ENCODE measurements at places on chromosomes 7 and 10.

- no peak for DNase-seq
- H3K4me1 ChIP-seq = no peaks in the 10 kb centered on the region
- no peak overlapping the region for H3K27ac ChIP-seq
- H3K27me3 ChIP-seq = no peaks in the 10 kb centered on the region
- H3K4me3 ChIP-seq = no peak overlapping the region
- no peaks in the 10 kb centered on the region for H3K36me3 ChIP-seq
Measured at GRCh38 chr7:17061443-17061842, 179.7 kb upstream of the AGR3 start.

- DNase-seq = no peak
- no peak overlapping the region for H3K4me3 ChIP-seq
- H3K27me3 ChIP-seq = no peaks in the 10 kb centered on the region
Measured at GRCh38 chr7:104838537-104839299, 175.3 kb upstream of the KMT2E start.

- peaks cover 48% of the 10 kb centered on the region for H3K4me1 ChIP-seq
- H3K27ac ChIP-seq = peak overlapping the region; percentile 10
- no peak overlapping the region for H3K4me3 ChIP-seq
- H3K36me3 ChIP-seq = no peaks in the 10 kb centered on the region
- no peaks in the 10 kb centered on the region for H3K27me3 ChIP-seq
- no peak for DNase-seq
Measured at GRCh38 chr10:5656737-5657579, 9.4 kb downstream of the ASB13 start.

- no peaks in the 10 kb centered on the region for H3K36me3 ChIP-seq
- no peak overlapping the region for H3K27ac ChIP-seq
- no peak overlapping the region for H3K4me3 ChIP-seq
- DNase-seq = no peak
- peaks cover 12% of the 10 kb centered on the region for H3K27me3 ChIP-seq
Measured at GRCh38 chr7:104240401-104240800, 32.6 kb upstream of the ORC5 start.

GRCh38 chr7:132656341-132656740, 80.1 kb upstream of the PLXNA4 start:
- H3K27ac ChIP-seq = no peak overlapping the region
- H3K27me3 ChIP-seq = peaks cover 2% of the 10 kb centered on the region
- H3K4me1 ChIP-seq = peaks cover 37% of the 10 kb centered on the region
- DNase-seq = no peak

DNA sequence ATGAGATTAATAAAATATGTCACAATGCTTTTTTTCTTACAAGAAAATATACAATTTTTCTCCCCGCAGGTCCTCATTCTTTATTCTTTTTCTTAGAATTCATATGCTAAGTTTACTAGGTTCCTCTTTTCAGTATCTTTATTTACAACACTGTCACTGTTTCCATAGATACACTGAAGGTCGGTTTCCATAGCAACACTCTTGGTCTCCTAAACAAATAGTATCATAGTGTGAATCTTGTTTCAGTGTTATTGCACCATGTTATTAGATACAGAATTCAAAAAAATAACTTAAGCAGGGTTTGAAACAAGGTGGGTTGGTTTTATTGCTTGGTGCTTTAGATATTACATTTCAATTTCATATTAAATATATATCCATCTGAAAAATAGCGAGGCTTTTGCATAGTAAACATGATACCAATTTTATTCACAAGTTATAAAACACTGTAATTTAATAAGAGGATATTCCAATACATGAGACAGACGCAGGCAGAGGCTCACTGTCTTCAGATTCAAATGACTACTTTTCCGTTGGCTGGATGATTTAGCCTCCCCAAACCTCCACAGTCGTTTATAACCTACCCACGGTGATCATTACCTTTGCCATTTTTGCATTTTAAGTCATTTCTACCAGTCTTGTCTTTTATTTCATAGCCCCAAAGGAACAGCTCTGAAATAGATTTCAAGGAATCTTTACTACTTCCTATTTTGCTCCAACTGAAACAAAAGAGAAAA, 88.9 kb upstream of the KLF6 start:
- no peak overlapping the region for H3K27ac ChIP-seq
- DNase-seq = no peak
- H3K27me3 ChIP-seq = no peaks in the 10 kb centered on the region
- H3K36me3 ChIP-seq = no peaks in the 10 kb centered on the region
- H3K4me3 ChIP-seq = no peak overlapping the region

- H3K36me3 ChIP-seq = no peaks in the 10 kb centered on the region
- DNase-seq = no peak
- peaks cover 5% of the 10 kb centered on the region for H3K27me3 ChIP-seq
- H3K4me1 ChIP-seq = peaks cover 26% of the 10 kb centered on the region
- no peak overlapping the region for H3K27ac ChIP-seq
Measured at GRCh38 chr7:132377015-132377414, 199.3 kb downstream of the PLXNA4 start.

- peaks cover 71% of the 10 kb centered on the region for H3K4me1 ChIP-seq
- 0 out of 2 replicates have a peak overlapping the region, but pooled peaks have one; percentile 76 for H3K27ac ChIP-seq
- H3K4me3 ChIP-seq = peak overlapping the region; percentile 21
- no peaks in the 10 kb centered on the region for H3K36me3 ChIP-seq
- DNase-seq = no peak
- peaks cover 3% of the 10 kb centered on the region for H3K27me3 ChIP-seq
Measured at GRCh38 chr7:90599038-90599437, 2.9 kb downstream of the CDK14 start.

- no peak for DNase-seq
- peaks cover 52% of the 10 kb centered on the region for H3K4me1 ChIP-seq
- no peaks in the 10 kb centered on the region for H3K27me3 ChIP-seq
Measured at GRCh38 chr7:28065308-28065707, 115.3 kb downstream of the JAZF1 start.

GRCh38 chr7:85025312-85025756, 161.5 kb downstream of the SEMA3D start:
- H3K27ac ChIP-seq = no peak overlapping the region
- no peaks in the 10 kb centered on the region for H3K4me1 ChIP-seq

DNA sequence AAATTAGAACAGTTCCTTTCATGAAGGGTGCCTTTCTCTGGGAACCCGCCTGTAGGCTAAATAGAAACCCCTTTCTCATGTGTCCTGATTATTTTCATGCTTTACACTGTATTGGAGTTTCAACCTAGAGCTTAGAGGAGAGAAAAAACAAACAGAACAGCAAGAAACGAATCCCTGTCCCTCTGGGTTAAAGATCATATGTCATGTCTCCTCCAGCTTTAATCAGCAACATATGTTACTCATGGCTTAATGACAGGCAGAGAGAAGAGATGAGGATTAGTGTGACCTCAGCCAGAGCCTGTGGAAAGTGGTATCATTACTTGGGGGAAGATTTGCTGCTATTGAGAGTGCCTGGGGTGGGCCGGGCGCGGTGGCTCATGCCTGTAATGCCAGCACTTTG, 32.1 kb downstream of the CRCP start:
- no peak overlapping the region for H3K27ac ChIP-seq
- H3K27me3 ChIP-seq = no peaks in the 10 kb centered on the region
- H3K4me1 ChIP-seq = peaks cover under 1% of the 10 kb centered on the region

- H3K4me1 ChIP-seq = peaks cover 17% of the 10 kb centered on the region
- no peaks in the 10 kb centered on the region for H3K27me3 ChIP-seq
- H3K4me3 ChIP-seq = no peak overlapping the region
Measured at GRCh38 chr10:44258019-44258418, 126.9 kb downstream of the CXCL12 start.

- no peak overlapping the region for H3K4me3 ChIP-seq
- H3K27me3 ChIP-seq = no peaks in the 10 kb centered on the region
- H3K4me1 ChIP-seq = peaks cover 12% of the 10 kb centered on the region
Measured at GRCh38 chr7:148967602-148968001, 60.7 kb downstream of the PDIA4 start.

- no peak overlapping the region for H3K27ac ChIP-seq
- H3K36me3 ChIP-seq = no peaks in the 10 kb centered on the region
- no peak for DNase-seq
- H3K4me1 ChIP-seq = 0 out of 2 replicates have a peak, but pooled peaks cover 2% of the 10 kb centered on the region
Measured at GRCh38 chr10:93542358-93542791, 24.1 kb upstream of the FFAR4 start.

All from WTC11 (cell line).